Forelimb muscle (tissue), 1 donor: ENCODE measurements at places on chromosomes 16 and 17. TPM values are rescaled to one million over a fixed set of nuclear protein-coding genes. Genes with fewer than 3 reads are reported as not detected.
A peak's percentile ranks its signal among the peaks of the same experiment; 100 is the strongest.

GRCh38 chr17:81871387-81872230 is 472 bp upstream of the ARHGDIA start:
- peak; percentile 68 for DNase-seq

- DNase-seq, result no peak
Observed at GRCh38 chr16:35797811-35798210, 2338.4 kb downstream of the TP53TG3F start.

Gene TAOK1
- polyA plus RNA-seq, result 32.3 TPM

Gene UNC45B
- 226 TPM for polyA plus RNA-seq

DNA sequence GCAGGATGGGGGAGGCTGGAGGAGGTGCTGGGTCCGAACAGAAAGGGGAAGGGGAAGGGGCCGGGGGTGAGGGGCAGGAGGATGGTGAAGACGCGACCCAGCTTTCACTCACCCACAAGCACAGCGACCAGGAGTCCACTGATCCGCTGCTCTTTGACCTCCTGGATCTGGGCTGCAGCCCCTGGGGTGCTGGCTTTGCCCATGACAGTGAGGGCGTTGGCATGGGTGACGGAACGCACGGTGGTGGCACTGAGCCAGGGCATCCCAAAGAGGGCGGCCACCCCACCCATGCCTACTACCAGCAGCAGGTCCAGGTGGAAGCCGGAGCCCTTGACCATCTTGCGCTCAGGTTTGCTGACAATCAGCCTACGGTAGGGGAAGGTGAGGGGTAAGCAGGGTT is 14.9 kb downstream of the SLC4A1 start:
- no peak for DNase-seq

Gene KRT33B
- polyA plus RNA-seq, result not detected

DNA sequence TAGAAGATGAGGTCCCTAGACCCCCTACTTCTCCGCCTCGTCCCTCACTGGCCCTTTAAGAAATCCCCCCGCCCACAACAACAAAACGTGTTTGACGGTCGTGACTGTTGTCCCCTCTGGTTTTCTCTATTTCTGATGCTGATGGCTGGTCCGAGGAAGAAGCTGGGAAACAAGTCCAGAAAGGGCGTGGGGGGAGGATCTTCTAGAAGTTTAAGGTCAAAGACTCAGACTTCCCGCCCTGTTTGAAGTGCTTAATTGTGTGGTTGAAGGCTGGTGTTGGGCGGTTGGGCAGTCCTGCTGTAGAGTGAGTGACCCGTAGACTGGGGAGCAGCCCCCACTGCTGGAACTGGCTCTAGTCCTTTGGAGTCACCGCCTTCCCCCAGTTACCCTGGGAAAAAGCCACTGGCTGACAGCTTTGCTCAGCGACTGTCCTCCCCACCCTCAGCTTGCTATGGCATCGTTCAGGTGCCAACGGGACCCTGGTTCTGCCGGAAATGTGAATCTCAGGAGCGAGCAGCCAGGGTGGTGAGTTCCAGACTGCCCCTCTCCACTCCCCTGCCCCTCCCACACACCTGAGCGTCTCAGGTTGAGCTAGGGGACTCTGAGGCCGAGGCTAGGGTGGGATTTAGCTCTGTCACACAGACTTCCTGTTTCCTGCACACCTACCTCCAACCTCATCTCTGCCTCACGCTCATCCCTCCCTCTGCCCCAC is 1.6 kb downstream of the MLLT6 start:
- no peak for DNase-seq

Gene RUSF1
- polyA plus RNA-seq, result 45.5 TPM

- no peak for DNase-seq
Observed at GRCh38 chr16:72878301-72879269, 169.3 kb downstream of the ZFHX3 start.

DNA sequence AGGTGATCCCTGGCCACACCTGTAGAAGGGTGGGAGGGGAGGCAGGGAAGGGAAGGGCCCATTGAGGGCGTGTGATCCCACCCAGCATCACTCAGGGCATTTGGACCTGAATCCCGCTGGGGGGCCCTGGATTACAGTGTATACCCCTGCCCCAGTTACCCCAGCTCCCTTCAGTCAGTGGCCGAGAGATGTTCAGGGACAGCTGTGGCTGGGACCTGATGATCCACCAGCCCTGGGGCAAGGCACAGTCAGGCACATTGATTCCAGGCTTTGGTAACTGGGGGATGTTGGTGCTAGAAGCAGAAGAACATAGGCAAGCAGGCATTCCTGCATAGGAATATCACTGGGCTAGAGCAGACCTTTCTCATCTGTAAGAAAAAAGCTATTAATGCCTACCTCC is 170.3 kb downstream of the FOXL1 start:
- no peak for DNase-seq

DNA sequence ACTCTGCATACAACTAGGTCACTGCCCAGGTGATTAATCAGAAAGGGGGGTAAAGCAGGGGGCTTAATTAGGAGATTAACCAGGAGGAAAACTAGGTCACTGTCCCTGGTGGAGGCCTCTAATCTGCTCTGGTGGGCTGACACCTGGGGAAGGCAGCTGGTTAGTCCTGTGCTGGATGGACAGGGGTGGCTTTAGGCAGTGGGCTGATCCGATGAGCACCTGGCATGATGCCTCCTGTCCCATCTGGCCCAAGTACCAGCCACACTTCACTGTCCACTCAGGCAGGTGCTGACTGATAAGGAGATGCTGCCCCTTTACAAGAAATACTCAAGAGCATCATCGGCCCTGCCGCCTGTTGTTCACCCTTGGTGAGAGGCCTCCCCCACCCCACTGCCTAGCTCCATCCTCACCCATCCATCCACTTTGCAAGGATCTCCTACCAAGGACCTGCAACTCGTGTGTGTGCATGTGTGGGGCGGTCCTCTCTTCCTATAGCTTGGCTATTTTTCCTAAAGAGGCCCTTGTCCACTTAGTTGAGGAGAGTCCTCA is 13.8 kb upstream of the RCVRN start:
- DNase-seq, result no peak

Gene KRTAP4-6
- not detected for polyA plus RNA-seq
